ENCODE measurements at places on chromosomes 4 and X.

DNA sequence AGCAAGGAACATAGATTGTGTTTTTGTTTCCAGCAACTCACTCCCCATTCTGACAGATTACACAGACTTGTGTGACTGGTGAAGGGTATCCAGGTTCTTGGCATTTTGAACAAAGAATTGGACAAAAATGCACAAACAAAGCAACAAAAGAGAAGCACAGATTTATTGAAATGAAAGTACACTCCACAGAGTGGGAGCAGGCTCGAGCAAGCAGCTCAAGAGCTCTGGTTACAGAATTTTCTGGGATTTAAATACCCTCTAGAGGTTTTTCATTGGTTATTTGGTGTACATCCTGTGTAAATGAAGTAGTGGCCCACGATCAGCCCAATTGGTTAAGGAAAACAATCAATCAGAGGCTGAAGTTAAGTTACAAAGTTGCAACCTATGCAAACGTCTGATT, 155.0 kb upstream of the JADE1 start:
- DNase-seq: no peak

DNA sequence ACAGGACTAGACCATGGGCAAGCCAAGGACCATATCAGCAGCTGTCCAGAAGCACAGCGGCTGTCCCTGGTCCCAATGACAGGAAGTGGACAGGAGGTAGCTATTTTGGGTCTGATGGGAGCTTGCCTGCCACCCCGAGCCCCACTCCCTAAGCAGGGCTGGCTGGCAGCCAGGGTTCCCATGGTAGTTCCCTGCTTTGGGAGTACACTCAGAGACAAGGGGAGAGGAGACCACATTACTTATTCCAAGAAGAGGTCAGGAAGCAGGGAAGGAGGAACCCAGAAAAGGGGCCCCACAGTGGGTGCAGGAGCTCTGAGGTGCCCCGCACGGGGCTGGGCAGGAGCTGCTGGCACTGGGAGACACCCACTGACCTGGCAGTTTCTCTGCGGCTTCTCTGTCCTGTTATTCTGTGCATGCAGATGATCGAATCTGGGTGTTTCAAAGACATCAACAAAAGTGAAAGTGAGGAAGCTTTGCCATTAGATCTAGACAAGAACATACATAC, 36.3 kb downstream of the HTT-AS start:
- DNase-seq: no peak

DNA sequence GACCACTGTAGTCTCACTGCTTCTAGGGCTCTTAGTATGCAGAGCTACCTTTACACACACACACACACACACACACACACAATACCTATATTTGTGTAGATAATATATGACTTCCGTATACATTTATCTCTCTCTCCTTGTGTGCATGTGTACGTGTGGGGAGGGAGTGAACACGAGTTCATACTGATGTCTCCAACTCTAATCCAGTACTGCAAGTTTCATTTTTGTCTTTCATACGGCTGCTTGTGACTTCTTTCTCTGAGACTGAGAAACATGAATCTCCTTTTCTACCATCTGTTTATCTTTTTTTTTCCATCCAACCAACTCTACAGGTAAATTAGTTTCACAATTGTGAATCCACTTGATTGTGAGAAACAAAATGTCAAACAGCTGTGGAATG, 1229.5 kb upstream of the AGA start:
- no peak for DNase-seq

DNA sequence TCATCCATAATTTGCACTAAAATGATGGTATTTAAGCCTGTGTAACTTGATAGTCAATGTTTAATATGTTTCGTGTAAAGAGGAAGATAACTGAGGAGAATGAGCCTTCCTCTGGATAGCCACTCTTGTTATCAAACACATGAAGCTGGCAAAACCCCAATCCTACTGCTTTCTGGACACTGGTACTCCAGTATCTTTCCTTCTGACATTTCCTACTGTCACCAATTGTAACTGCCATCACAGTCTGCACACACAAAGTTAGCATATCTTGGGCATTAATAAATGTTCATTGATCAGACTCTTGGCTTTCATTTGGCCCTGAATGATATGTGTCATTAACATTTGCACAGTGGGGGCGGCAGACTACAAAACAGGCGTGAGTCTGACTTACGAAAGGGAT, 419.1 kb downstream of the TMA16 start:
- DNase-seq: no peak

DNA sequence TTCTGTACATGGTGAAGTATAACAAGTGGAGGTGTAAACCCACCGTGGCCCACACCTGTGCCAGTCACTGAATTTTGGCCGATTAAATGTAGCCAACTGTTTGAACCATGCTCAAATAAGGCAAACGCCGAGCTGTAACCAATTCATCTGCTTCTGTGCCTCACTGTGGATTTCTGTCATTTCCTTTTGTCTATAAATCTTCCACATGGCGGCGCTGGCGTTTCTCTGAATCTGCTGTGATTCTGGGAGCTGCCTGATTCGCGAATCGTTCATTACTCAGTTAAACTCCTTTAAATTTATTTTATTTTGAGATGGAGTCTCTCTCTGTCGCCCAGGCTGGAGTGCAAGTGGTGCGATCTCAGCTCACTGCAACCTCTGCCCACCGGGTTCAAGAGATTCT, 19.2 kb downstream of the SUPT20HL2 start:
- DNase-seq: no peak

- no peak for DNase-seq
Observed at GRCh38 chr4:128287141-128287870, at the start of gene PGRMC2. Gene PGRMC2 (minus strand): TSS chr4:128287813. CDS start chr4:128287790, 23 bp downstream.

DNA sequence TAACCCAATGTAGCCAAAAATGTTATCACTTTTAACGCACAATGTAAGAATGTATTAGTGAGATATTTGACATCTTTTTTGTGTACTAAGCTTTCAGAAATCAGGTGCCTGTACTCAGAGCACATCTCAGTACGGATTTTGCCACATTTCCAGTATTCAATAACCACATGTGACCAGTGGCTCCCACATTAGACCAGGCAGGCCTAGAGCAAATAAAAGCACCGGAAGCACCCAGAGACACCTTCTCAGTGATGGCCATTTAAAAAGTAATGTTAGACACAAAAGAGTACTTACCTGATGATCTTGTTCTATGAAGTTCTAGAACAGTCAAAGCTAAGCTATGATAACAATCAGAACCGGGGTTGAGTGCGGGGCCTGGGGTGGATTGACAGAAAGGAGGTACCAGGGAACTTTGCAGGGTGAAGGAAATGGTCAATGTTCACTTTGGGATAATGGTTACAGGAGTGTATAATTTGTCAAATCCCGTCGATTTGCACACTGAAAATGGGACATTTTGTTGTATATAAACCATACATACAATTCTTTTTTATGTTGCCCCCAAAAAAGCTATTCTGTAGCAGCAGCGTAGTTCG, 1.2 kb downstream of the CTPS2 start:
- no peak for DNase-seq

DNA sequence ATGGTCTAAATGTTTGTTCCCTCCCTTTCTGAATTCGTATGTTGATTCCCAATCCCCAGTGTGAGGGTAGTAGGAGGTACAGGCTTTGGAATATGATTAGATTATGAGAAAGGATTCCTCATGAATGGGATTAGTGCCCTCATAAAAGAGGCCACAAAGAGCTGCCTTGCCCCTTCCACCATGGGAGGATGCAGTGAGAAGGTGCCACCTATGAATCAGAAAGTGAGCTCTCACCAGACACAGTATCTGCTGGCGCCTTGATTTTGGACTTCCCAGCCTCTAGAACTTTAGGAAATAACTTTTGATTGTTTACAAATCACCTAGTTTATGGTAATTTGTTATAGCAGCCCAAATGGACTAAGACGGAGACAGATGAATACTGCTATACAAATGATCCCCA, 3.6 kb downstream of the ATP10D start:
- DNase-seq: no peak

- no peak for DNase-seq
Observed at GRCh38 chr4:24103434-24104157, 213.7 kb upstream of the PPARGC1A start.

- no peak for DNase-seq
Observed at GRCh38 chr4:123553733-123554637, 157.4 kb downstream of the SPRY1 start.

- DNase-seq: no peak
Observed at GRCh38 chrX:118961866-118962560, 12.4 kb upstream of the LONRF3 start.

DNA sequence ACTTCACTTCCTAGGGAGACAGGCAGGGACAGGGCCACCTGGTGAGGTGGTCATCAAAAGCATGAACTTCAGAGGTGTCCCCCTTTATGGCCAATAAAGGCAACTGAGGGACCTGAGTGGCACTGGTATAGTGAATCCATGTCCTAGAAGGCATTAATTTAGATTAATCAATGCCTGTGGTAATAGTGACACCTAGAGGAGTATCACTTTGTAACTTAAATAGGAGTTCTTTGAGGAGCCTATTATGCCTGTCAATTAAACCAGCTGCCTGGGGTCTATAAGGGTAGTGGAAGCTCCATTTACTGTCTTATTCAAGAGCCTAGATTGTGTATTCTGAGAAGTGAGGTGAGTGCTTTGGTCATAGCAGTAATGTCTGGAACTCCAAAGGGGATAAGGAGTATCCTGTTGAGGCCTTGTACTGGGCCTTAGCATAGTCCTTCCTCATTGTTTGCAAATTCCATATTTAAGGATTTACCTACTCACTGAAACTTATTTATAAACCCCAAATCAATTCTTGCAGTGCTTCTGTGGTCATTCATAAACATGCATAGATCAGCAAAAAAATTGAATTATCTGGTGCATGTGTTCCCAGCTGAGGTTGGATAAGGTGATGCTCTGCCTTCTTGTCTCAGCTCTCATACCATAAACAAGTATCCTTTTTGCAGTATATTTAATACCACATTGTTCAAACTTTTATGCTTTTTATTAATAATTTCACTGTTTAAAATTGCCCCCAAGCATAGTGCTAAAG, 213.8 kb upstream of the RADX start:
- no peak for DNase-seq

DNA sequence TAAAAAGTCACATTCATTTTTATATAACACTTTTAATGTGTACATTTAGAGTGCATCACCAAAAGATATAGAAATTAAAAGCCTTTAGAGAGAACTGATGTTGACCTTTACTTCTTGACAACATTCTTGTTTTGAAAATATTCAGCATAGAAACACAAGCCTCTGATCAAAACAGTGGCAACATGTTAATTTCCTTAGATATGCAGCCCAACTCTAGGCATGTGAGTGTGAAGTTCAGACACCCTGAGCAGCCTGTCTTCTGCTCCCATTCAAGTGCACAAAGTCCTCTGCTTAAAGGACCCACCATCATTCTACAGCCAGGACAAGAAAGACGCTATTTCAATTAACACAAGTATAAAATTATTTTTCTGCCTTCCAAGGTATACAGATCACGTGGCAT, 60.0 kb downstream of the PPP3CA start:
- DNase-seq: no peak

GRCh38 chr4:146032234-146032860, 93.7 kb upstream of the ZNF827 start:
- DNase-seq: no peak

DNA sequence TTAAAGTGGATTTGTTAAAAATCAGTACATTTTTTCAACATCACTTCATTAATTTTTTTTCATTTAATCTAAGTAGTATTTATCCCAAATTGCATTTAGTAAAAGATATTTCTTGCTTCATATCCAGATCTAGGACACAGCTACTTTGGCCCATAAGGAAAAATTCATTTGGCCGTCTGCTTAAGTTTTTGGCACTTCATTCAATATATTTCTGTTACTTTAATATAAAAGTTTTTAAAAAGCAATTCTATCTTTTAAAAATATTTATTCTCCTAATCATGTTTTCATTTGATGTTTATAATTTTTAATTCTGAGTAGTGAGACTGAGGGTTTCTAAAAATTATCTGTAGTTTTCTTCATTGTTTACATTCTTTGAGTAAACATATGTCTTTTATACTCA, 28.5 kb downstream of the ANXA10 start:
- no peak for DNase-seq

- no peak for DNase-seq
Observed at GRCh38 chrX:120840827-120841226, 34.8 kb downstream of the CT47B1 start.

DNA sequence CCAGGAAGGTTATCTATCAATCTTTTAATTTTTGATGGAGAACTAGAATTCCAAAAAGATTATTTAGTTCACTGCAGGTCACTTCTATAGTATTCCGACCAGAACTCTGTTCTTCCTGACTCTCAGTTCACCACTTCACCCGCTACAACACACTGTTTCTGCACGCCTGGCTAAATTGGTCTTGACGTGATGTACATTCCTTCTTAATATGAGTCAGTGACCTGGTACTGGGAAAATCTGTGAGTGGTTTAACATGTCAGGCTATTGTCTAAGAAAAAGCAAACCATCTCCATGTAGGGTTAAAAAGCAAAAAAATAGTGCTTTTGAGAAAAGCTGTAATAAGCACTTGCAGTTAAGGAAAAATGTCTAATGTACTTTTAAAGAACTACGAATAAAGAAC, 120.4 kb downstream of the NDST3 start:
- DNase-seq: no peak

DNA sequence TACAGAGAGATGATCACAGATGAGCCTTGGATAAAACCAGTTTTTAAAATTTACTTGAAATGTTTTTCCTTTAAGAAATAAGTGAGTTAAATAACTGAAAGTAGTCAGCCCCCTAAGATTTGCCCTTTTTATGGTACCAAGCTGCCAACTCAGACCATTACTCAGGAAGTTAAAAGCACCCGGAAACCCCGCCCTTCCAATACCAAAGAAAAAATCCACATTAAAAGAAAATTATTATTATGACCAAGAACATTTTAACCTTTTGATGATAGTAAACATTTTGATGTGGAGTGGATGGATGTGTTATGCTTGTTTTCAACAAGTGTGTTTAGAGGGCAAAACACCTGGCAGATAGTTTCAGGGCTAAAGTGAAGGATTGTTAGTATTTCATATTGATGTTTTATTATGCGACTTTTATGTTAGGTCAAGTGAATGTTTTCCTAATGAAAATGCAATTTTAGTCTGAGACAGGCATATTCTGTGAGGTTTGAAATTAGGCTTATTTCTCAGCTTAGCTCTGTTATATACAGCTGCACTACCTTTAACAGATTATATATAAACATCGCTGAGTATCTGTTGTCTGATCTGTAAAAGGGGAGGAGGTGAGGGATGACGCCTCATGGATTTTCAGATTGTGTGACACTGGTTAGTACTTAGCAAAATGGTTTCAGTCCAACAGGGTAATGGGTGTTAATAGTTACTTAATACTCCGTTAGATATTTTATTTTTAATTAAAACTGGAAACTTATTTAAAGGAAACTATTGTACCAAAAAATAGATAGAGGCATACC, 89.0 kb downstream of the KDM6A start:
- no peak for DNase-seq
